ENCODE measurements at places on chromosomes 12 and 14.

- no peak for DNase-seq
Measured at GRCh38 chr14:29705801-29706200, 221.8 kb downstream of the PRKD1 start.

DNA sequence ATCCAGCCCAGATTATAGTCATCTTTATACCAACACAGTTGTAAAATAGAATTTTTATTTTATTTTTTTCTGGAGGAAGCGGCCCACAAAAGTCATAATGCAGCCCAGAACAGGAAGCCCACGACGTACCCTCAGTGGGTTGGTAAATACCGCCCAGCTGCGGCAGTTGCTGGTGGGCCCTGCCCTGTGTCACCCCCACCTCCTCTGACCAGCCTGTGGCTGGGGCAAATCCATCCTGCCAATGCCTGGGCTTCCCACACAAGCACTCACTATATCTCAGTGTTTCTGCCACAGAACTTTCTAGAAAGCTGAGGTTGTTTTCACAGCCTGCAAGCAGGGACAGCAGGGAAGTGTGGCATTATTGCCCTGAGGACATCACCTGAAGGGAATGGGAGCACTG, 171.4 kb upstream of the GSC start:
- no peak for DNase-seq

DNA sequence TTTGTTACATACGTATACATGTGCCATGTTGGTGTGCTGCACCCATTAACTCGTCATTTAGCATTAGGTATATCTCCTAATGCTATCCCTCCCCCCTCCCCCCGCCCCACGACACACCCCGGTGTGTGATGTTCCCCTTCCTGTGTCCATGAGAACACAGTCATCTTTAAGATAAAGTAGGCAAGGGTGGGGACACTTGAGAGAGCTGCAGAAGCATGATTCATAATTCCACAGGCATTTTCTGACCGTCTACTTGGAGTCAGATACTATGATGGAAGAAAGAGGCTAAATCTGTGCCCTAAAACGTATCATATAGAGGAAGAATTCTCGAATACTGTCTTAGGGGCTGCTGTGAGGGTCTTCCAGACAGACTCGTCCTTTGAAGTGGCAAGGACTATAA, 145.9 kb upstream of the VASH1 start:
- DNase-seq: no peak

DNA sequence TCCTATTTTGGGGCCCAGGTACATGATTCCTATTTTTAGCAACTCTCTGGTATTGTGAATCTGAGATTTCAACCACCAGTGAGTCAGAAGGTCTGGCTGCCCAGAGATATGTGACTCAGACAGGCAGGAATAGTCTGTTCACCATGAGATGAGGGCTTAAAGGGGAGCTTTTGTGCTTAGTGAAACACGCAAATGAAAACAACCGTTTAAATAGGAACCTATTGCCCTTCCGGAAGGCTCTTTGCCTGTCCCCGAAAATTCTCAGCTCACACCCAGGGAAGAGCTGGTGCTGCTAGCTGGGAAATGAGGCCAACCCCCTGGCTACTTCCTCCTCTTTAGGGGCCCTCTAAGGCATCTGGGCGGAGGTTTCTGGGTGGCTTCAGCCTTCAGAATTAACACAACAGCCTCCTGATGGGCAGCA, 283.6 kb downstream of the CACNA1C start:
- no peak for DNase-seq

GRCh38 chr14:68693926-68694325, 98.9 kb downstream of the ZFP36L1 start:
- DNase-seq: no peak

GRCh38 chr12:24701343-24701742, 247.6 kb downstream of the BCAT1 start:
- DNase-seq: no peak

DNA sequence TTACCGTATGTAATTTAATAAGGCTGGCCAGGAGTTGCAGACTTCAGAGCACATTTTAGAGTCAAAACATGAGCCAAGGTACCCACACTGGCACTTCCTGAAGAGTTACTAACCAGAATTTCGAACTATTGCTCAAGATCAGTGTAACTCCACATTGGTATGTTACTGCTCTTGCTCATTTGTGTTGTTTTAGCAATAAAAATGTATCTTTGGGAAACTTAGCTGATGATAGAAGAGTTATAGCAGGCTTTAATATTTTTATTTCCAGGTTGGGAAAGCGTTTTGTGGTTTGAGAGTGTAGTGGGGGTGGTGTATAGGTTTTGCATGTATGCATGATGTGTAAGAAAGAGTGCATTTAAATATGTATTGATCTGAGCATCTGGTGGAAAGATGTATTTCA, 96.6 kb downstream of the SCN8A start:
- no peak for DNase-seq

DNA sequence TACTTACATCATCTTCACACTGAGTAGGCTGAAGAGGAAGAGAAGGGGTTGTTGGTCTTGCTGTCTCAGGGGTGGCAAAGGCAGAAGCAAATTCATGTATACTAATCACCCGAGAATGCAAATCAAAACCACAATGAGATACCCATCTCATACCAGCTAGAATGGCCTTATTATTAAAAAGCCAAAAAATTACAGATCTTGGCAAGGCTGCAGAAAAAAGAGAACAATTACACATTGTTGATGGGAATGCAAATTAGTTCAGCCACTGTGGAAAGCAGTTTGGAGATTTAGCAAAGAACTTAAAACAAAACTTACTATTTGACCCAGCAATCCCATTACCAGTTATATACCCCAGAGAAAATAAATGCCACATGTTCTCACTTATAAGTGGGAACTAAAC, 154.9 kb downstream of the SEC23A start:
- DNase-seq: no peak

DNA sequence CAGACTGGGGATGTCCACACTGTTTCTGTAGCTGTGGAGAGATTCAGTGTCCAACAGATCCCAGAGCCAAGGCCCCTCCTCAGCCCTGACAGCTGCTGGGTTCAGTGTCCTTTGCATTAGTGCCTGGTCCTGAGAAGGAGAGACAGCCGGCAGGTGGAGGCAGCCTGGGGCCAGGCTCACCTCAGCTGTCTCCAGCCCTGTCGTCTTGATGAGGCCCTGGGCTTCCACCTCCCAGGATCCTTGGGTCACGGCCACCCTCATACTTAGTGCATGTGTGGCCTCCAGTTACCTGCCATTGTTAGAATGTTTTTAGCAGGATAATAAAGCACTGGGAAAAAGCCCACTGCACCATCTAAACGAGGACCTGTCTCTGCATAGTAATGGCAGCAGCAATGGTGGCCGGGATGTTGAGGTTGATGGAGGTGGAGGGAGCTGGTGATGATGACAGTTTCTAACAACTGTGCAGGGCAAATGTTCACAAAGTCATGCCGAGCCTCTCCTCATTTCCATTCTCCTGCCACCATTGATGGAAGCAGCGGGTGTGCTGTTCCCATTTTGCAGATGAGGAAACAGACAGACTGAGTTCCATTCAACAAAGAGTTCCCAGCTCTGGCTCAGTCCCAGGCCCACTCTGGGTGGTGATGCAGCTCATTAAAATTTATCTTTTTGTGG, 17.7 kb downstream of the ASB2 start:
- DNase-seq: no peak

DNA sequence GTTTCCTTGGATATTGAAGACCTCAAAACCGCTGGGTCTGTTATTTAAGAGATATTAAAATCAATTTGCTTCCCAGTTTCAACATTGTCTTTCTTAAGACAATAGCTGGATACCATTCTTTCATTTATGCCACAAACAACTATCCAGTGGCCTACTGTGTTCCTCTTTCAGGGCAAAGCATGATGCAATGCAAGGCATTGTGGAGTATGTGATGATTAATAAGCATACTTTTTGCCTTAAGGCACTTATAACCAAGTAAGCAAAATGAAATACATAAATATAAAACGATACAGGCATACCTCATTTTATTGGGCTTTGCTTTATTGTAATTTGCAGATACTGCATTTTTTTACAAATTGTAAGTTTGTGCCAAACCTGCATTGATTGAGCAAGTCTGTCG, 45.5 kb downstream of the SCN8A start:
- no peak for DNase-seq
